ENCODE measurements at places on chromosomes 5 and 9.

GRCh38 chr5:54757541-54757940 lies 227.9 kb downstream of the ESM1 start:
- DNase-seq = no peak

DNA sequence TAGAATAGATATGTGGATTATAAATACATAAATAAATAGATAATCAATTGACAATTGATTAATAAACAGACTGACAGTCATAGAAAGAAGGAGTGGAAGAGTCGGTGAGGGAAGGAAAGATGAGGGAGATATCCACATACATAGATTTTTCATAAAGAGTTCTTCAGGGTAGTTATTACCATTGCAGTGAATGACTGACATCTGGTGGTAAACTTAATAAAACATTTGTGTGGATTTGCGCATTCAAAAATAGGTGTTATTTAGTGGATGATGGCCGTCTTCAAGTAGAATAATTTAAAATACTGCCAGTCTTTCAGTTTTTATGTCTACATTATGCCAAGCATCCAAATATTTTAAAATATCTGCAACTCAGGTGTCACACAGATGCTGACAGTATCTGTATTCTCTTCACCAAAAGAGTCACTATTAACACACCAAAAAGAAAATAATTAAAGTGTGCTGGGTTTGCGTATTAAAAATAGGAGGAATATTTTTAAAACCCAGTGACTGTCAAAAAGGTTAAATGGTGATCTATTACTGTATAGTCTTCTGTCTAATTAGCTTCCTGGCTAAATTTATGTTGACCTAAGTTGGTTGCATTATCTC lies 78.8 kb downstream of the GIN1 start:
- DNase-seq = peak; percentile 71

DNA sequence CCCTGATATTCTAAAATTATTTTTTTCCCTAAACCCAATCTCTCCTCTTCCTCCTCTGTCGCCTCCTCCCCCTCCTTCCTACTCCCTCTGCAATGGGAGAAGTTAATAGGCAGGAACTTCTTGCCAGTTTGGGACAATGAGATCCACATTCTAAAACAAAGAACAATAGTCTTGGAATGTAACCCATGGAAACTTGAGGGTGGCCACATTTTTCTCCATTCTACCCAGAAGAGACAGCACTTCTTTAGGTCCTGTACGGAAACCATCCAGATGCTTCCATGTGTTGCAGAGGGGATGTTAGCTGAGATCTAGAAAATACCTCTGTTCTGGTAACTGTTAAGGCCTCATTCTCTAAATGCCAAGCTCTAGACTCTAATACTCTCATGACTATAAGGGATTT lies 10.0 kb downstream of the SPARC start:
- DNase-seq = no peak

DNA sequence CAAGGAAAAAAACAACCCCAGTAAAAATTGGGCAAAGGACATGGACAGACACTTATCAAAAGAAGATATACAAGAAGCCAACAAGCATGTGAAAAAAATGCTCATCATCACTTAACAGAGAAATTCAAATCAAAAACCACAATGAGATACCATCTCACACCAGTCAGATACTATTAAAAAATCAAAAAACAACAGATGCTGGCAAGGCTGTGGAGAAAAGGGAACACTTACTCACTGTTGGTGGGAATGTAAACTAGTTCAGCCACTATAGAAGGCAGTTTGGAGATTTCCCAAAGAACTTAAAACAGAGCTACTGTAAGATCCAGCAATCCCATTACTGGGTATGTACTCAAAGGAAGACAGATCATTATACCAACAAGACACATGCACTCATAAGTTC lies 157.4 kb downstream of the EDIL3 start:
- no peak for DNase-seq

DNA sequence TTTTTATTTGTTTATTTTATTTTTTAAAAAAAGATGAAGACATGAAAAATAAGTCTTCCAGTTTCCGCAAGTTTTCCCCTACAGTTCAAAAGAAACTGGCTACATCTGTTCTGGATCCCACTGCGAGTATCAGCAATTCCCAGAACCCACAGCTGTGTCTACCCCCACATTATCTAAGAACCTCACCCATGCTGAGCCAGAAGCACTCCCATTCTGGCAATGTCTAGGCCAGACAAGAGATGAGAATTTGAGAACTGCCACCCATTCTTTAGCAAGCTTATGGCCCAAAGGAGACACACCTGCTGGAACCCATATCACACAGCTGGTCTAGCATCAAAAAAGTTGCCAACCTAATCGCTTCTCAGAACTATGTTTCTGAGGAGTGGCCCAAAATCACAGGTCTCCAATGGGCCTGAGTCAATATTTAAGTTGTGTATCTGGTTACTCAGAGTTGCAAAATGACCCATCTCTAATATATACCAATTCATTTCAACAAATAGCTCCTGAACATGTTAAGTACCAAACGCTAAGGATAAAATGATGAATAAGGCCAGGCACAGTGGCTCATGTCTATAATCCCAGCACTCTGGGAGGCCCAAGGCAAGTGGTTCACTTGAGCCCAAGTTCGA lies 27.1 kb downstream of the MTMR12 start:
- DNase-seq = no peak

GRCh38 chr9:21810388-21810787 lies 8.0 kb downstream of the MTAP start:
- DNase-seq = no peak

- DNase-seq = no peak
These were observed 52.1 kb upstream of the PAPPA start for GRCh38 chr9:116101516-116101915.

DNA sequence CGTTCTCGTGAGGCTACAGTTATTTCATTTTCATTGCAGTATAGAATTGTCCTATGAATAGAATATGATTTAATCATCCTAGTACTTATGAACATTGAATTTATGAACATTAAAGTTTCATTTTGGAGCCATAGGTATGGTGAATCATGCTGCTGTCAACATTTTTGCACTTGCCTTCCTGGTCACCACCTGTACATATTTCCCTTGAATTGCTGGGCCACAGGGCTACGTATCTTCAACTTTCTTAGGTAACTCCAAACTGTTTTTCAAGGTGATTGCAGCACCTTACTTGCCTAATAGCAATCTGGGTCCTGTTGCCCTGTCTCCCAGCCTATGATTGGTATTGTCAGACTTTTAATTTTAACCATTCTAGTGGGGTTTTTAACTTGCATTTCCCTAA lies 6.5 kb upstream of the RNF145 start:
- no peak for DNase-seq

GRCh38 chr5:95728494-95729114 lies 2.5 kb upstream of the RHOBTB3 start:
- DNase-seq = no peak
